ENCODE measurements at places on chromosomes 13 and 19.

DNA sequence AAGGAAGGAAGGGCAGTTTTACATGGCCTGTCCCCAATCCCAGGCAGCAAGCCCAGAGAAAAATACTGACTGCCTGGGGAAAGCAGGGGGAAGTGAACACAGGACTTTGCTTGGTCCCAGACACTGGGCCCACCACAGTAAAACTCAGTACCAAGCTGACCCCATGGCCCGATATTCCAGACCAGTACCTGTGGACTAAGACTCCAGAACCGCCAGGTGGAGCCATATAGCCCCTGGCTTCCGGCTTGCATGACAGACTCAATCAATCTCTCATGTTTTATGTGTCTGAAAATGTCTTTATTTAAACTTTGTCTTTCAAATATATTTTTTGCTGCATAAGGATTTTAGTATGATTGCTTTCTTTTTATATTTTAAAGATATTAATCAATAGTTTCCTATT lies 767.9 kb upstream of the SLITRK6 start:
- DNase-seq, result no peak

DNA sequence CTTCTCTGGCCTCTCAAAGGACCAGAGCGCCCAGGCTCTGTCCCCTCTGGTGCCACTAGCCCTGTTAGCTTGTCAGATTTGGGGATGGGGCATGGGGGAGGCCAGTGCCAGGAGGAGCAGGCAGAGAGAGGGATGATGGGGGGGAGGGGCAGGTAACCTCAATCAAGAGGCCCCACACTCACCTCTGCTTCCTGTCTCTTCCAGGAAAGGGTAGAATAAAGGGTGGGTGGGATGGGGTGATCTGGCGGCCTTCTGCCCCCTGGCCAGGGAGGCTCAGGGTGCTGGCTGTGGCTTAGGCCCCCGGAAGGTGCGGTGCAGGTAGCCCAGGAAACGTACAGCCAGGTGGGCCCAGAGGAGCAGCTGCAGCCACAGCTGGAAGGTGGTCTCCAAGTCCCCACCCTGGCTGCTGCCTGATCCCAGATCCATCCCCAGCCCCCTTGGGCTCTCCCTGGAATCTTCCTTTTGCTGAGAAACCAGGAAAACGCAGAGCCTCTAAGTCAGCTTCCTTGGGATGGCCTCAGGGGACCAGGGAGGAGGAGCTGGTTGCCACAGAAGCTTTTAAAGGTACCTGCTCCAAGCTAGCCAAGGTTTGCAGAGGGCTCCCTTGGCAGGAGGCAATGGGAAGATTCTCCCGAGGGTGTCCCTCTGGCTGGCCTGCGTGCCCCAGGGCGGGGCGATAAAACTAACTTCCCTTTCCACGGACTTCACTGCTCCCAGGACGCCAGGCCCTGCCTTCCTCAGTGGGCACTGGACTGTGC lies 5.3 kb downstream of the PRKACA start:
- no peak for DNase-seq

DNA sequence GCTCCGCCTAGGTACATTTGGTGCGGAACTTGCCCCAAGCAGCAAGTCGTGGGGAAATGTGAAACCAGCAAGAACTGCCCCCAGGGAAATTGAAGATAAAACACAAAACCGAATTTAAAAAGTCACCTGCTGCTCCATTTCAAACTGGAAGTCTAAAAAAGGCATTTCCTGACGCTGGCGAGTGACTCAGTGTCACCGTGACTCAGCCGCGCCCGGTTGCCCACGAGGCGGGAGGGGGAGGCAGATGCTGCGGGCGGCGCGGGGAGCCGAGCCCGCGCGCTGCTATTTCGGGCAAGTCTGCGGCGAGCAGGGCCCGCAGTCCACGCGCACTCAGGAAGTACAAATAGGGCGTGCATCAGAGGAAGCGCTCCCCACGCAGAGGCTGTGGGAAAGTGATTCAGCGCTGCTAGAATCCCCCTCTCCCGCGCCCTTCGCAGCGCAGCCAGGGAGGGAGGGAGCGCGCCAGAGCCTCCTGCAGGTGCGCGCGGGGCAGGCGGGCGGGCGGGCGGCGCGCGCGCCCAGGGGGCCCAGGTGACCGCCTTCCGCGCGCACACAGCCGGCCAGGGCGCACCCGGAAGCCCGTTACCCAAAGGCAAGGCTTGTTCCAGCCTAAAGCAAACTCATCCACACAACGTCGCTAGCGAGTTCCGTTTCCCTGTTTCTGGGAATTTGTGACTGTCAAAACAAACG lies 168.8 kb downstream of the COL4A1 start:
- DNase-seq, result no peak

DNA sequence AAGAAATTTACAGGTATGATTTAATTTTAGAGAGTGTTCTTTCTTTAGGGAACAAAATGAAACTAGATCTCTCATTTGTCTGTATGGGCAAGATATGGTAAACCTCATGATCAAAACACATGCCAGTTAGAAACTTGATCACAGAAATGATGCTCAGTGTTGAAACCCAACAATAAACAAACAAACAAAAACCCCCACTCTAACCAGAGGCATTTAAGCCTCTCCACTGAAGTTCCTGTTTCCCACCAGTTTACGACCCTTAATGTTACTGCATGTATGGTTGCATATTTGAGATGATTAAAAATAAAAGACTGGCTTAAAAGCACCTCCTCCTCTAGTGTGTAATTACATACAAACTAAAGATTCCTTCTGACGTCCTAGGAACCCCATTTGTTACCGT lies 293.3 kb upstream of the MAB21L1 start:
- DNase-seq, result no peak

- no peak for DNase-seq
Measured at GRCh38 chr13:45695198-45695730, 6.9 kb upstream of the CBY2 start.

DNA sequence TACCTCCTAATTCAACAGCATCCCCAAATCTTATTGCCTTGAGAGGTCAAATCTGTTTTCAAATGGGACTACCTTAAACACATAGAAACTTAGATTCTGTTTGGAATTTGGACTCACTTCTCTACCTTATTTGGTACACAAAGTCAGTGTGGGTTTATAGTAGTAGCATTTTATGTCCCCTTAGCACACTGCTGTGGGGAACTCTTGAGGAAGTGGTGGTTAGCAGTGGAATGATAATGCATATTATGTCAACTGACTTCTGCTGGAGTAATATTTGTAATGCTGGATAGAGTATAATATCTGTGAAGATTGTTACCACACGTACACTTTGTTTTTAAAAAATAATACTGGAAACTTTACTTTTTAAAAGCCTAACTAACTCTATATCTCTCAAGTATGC lies 386.3 kb downstream of the NDFIP2 start:
- no peak for DNase-seq

DNA sequence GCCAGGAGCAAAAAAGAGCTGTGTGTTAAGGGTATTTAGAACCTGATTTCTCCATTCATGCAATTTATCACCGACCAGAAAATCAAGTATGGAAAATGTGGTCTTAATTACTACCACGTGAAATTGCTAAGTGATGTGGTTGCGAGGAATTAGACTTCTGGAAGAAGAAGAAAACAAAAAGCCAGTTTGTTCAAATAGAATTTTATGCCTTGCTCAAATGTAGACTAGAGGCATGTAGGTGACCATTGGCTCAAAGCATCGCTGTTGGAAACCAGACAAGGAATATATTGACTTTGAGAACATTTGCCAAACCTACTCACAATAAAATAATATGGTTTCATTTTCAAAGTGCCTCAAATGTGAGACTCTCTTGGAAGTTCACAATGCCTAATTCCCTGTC lies 57.3 kb upstream of the LRCH1 start:
- DNase-seq, result no peak

- DNase-seq, result no peak
Measured at GRCh38 chr13:21338156-21338555, 120.9 kb downstream of the ZDHHC20 start.

GRCh38 chr13:20969182-20969581 lies 66.6 kb upstream of the XPO4 start:
- no peak for DNase-seq

- DNase-seq, result no peak
Measured at GRCh38 chr13:44651209-44651608, 75.1 kb upstream of the TSC22D1 start.

- no peak for DNase-seq
Measured at GRCh38 chr13:111431206-111431605, 110.8 kb downstream of the TEX29 start.

All from cortex of kidney (tissue), 1 donor.